ENCODE measurements at places on chromosomes 12 and 14.

GRCh38 chr14:31921721-31922120 is 155.4 kb upstream of the ARHGAP5 start:
- DNase-seq, result no peak

DNA sequence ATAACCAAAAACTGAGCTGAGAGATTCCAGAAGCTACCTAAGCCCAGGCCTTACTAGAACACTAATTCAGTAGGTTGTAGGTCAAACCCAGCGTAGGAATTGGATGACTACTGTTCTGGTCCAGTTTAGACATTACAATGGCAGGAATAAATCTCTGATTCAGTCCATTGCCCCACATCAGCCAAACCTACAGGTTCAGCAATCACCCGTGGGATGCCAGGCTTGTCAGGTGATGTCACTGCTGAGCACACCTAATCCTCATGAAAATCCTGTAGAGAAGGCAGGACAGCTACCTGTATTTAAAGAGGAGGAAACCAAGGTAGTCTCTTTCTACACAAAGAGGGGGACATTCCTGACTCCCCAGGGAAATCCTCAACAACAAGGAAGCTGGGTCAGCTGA is 63.7 kb downstream of the RFX4 start:
- no peak for DNase-seq

GRCh38 chr12:4630262-4630661 is 18.6 kb downstream of the AKAP3 start:
- DNase-seq, result no peak

GRCh38 chr14:69542311-69542710 is 32.4 kb downstream of the CCDC177 start:
- DNase-seq, result no peak

DNA sequence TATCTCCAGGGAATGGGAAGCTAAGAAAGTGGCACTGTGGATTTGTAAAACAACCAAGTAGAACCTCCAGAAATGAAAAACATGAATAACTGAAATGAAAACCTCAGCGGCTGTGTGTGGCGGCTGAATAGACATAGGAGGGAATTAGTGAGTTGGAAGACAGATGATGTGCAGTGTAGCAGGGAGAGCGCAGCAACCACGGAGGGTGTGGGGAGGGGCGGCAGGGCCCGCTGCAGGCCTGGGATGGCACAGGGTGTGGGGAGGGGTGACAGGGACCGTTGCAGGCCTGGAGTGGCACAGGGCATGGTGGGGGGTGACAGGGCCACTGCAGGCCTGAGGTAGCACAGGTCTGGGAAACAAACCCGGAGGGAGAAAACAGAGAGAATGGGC is 51.1 kb downstream of the BEGAIN start:
- DNase-seq, result peak; percentile 1

DNA sequence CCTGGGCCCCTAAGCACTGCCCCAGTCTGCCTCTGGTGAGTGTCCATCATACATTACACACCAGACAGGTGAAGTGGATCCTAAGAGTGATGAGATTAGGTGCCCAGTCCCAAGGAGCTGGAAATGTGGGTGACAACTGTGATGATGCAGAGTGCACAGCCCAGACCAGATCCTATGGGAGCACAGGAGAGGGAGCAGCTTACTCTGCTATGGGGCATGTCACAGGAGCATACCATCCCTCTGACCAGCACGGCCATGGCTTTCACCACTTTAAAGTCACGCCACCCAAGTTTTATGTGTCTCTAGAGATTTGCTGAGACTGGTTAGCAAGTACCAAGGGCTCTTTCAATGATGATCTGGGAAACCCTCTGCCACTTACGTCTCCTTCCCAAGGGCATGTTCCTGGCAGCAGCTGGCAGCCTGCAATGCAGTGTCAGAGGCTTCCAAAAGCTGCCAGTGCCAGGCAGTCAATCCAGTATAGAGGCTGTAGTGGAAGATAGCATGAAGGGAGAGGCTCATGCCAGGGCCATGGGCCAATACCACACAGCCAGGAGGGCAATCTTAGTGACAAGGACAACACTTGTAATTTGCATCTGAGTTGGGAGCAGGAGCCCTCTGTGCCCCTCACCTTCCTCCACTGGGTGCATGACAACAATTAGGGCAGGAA is 40.2 kb downstream of the STAB2 start:
- DNase-seq, result no peak

- no peak for DNase-seq
Measured at GRCh38 chr14:105468621-105469241, 5.9 kb upstream of the CRIP2 start.

DNA sequence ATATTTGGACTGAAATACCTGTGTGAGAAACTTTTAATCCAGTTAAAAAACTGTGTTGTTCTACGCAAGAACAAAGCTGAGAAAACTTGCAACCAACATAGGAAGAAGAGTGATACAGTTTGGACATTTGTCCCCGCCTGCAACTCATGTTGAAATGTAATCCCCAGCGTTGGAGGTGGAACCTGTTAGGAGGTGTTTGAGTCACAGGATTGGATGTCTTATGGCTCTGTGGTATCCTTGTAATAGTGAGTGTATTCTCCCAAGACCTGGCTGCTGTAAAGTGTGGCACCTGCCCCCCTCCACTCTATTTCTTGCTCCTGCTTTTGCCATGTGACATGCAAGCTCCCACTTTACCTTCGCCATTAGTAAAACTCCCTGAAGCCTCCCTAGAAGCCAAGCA is 28.6 kb upstream of the ADAM20 start:
- no peak for DNase-seq

- DNase-seq, result no peak
Measured at GRCh38 chr14:25933731-25934130, 664.1 kb downstream of the NOVA1 start.

DNA sequence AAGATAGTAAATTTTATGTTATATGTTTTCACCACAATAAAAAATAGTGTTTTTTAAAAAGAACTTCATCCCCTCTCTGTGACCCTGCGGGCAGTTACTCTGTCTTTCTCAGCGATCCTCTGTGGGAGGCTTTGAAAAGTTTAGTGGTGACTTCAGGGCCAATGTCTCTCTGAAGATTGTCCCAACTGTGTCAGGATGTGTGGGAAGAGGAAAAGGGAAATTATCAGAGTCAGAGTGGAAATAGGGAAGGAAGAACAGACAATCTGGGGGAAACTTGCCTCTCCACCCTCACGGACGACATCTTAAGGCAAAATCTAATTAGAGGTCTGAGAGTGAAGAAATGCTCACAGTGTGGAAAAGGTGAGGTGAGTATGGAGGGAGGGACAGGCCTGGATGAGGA is 3.5 kb upstream of the OR10P1 start:
- DNase-seq, result no peak

DNA sequence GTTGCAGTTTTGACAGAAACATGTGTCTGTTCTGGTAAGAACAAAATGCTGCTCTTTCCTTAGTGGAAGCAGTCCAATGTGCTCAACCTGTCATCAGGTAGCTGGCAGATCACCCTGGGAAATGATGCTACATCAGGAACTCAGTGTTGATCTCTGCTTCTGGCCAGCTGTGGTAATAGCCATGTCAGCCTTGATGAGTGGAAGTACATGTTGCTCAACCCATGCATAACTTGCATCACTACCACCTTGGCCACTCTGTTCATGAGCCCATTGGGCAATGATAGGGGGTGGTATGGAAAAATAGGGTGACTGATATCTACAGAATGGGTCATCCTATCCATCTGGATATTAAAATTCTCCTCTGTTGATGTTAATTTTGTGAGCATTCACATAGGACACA is 411.0 kb downstream of the C12orf50 start:
- no peak for DNase-seq
